ENCODE measurements at places on chromosomes 11 and 22.

DNA sequence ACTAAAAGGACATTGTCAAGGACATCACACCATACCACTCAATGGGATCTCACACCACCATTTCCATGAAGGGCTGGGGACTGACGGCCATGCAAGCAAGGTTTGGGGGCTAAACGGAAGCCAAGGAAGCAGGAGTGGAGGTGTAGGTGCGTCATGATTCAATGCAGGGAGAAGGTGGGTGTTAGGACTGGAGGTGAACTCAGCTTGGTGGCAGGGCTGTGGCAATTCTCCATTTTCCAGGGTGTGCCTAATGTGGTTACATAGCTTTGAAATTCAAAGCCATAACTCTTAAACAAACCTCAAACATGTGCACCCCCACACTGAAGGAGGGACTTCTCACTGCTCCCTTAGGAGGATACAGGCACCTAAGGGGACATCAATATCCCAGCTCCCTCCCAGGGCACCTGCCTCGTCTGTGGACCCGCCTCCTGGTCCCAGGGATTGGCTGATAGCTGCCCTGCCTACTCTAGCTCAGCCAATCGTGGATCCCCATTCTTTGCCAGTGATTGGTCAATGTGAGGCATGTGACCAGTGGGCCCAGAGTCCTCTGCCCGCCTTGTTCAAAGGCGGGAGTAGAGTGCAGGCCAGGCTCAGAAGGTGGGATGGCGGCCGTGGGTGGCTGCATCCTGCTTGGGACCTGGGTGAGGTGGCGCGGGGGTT is 64.6 kb downstream of the CTTN start:
- no peak for DNase-seq

- no peak for DNase-seq
Measured at GRCh38 chr22:47129902-47130635, 367.6 kb downstream of the TBC1D22A start.

DNA sequence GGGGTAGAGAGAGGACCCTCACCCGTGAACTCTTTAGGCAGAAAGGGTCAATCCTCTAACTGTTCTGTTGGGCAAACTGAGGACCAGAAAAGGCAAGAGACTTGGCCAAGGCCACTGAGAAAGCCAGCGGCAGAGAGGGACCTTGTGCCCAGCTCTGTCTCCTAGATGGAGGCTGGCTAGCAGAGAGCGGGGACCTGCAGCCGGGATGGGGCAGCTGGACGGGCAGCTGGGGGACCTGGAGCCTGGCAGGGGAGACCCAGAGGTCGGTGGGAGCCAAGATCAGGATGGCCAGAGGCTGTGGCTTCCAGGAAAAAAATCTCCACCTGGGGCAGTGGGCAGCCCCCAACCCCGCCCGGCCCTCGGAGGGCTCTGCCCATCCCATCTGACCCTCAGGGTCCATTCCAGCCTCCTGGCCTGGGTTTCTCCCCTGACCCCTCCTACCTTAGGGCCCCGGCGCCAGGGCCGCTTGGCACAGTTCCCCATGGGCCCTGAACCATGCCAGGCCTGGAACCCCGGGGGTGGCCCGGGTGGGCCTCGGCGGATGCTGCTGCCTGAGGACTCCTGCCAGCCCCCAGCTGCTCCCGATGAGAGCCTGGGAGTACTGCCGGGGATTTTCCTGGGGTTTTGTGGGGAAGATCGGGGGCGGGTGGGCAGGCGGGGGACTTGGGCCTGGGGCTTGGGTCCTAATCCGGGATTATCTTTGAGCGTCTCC is at the start of gene CABP2:
TSS of gene CABP2 (minus strand) at position 603 of the 712 bp plus-strand sequence. CDS start at position 483, 120 bp downstream.
- no peak for DNase-seq

- no peak for DNase-seq
Measured at GRCh38 chr11:12716816-12717215, 42.6 kb downstream of the TEAD1 start.

- DNase-seq, result no peak
Measured at GRCh38 chr11:15107730-15108515, 6.8 kb upstream of the INSC start.

DNA sequence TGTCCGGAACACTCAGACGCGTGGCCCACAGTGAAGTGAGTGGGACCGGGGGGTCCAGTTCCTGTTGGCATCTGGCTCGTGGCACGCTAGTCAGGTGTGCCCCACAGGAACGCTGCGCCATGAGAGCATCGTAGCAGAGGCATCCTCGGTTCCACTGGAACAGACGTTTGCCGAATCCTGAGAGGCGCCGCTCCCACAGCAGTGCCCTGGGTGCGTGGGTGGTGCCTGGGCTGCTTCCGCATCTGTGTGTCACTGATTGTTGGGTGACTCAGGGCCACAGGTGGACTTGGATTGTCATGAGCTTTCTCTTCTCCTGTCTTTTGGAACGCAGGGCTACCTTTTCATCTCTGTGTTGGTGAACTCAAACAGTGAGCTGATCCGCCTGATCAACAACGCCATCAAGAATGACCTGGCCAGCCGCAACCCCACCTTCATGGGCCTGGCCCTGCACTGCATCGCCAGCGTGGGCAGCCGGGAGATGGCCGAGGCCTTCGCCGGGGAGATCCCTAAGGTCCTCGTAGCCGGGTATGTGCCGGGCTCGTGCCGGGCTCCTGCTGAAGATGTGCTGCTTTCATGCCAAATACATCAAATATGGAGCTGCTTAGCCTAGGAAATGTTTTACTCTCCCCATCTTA is 46.2 kb downstream of the AP2A2 start:
- DNase-seq, result no peak

- no peak for DNase-seq
Measured at GRCh38 chr11:69153661-69154060, 2.1 kb upstream of the SMIM38 start.

DNA sequence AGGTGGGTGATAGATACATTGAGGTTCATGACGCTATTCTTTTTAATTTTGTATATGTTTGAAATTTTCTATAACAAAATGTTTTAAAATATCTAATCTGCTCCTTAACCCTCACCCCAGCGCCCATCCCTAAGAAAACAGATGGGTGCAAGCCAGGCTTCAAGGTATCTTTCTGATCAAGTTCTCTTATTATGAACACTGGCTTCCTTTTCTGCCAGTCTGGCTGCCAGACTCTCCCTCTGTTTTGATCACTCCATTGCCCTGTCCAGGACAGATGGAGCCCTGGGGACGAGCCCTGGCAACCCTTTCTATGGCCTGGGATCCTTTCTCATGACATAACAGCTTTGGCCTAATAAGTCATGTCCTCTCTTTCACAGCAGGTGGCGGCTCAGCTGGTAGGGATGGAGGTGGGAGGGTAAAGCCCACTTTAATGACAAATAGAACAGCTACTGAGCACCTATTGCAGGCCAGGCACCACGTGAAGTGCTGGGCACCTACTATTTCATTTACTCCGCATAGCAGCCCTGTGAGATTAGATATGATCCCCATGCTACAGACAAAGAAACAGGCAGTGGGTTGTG is 38.4 kb downstream of the DRD2 start:
- DNase-seq, result no peak

- DNase-seq, result peak; percentile 25
Measured at GRCh38 chr11:38824573-38824972, 2226.5 kb upstream of the RAG2 start.

DNA sequence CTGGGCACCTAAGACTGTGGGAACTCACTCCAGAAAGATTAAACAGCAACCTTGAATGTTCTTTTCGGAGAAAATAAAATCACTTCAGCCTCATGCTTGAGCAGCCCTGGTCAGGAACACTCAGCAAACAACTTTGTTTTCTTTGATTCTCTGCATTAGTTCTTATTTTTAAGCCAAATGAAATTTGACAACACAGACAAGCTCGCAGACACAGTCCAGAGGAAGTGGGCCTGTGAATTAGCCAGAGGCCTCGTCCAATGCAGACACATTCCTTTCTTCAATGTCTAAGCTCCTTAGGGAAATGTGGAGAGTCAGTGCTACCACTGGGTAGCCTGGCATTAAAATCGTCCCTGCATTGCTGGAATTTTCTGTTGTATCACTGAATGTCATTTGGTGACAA is 62.9 kb upstream of the CSNK2A3 start:
- peak; percentile 33 for DNase-seq

- no peak for DNase-seq
Measured at GRCh38 chr22:49538006-49538405, 289.7 kb downstream of the BRD1 start.

- no peak for DNase-seq
Measured at GRCh38 chr11:70119502-70119901, 41.4 kb downstream of the ANO1 start.
